ENCODE measurements at places on chromosomes 3 and 15.

DNA sequence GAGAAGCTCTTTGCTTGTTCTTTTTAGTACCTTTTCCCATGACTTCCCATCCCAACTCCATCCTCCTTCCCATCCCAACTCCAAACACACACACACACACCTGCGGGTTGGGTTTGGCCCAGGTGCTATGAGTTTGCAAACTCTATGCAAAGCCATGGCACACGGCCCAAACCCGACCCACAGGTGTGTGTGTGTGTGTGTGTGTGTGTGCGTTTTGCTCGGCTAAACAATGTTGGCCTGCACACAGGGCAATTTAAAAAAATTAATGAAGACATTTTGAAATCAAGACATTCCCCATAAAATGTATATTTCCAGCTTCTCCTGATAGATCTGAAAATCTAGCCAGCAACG lies 103.7 kb upstream of the TLE3 start:
- no peak for DNase-seq
- peaks cover 40% of the 10 kb centered on the region for H3K27me3 ChIP-seq
- no peak overlapping the region for H3K4me3 ChIP-seq
- no peaks in the 10 kb centered on the region for H3K36me3 ChIP-seq
- no peaks in the 10 kb centered on the region for H3K4me1 ChIP-seq

DNA sequence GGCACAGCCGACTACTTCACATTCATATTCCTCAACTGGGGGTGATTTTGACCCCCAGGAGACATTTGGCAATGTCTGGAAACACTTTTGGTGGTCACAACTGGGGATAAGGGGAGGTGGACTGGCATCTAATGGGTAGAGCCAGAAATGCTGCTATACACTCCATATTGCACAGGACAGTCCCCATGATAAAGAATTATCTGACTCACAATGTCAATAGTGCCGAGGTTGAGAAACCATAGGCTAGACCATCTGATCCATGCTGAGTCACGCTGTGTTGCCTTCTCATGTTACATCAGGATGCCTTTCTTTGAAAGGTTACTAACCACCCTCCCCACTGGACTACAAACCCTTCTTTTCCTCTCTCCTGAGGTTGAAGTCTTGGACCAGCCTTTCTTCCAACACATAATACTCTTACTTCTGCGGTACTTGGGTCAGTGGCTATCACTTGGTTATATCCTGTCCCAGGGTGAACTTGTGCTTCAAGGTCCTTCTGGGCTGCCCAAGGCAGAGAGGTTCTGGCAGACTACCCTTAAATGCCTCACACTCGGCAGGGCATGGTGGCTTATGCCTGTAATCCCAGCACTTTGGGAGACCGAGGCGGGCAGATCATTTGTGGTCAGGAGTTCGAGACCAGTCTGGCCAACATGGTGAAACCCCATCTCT lies 68.8 kb downstream of the CTNNB1 start:
- no peak overlapping the region for H3K27ac ChIP-seq
- peaks cover 4% of the 10 kb centered on the region for H3K36me3 ChIP-seq
- no peaks in the 10 kb centered on the region for H3K4me1 ChIP-seq
- DNase-seq = no peak

GRCh38 chr3:294096-294495 lies 97.5 kb downstream of the CHL1 start:
- no peak for DNase-seq
- H3K27me3 ChIP-seq = no peaks in the 10 kb centered on the region
- no peaks in the 10 kb centered on the region for H3K4me1 ChIP-seq

DNA sequence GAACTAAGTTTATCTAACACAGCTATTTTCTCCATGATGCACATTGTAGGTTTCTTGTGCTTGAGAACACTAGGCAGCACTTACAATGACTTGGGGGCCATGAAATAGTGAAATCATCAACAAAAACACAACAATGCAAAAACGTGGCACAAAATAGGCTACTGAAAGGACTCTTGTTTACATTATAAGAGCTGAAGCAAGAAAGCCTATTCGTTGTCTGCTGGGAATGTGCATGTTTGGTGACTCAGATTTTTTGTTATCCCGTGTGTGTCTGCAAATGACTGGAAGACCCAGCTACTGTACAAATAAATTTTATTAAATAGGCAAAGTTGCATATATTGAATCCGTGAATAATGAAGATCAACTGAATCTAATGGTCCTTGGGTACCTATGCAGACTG lies 85.0 kb downstream of the TCF12 start:
- H3K36me3 ChIP-seq = no peaks in the 10 kb centered on the region
- H3K4me3 ChIP-seq = no peak overlapping the region
- no peak for DNase-seq
- peaks cover 15% of the 10 kb centered on the region for H3K4me1 ChIP-seq
- H3K27ac ChIP-seq = no peak overlapping the region

- H3K4me1 ChIP-seq = peaks cover 3% of the 10 kb centered on the region
- no peak overlapping the region for H3K4me3 ChIP-seq
- peaks cover 20% of the 10 kb centered on the region for H3K27me3 ChIP-seq
- H3K36me3 ChIP-seq = peaks cover 7% of the 10 kb centered on the region
Observed at GRCh38 chr3:190116551-190117067, 4.1 kb downstream of the P3H2 start.

DNA sequence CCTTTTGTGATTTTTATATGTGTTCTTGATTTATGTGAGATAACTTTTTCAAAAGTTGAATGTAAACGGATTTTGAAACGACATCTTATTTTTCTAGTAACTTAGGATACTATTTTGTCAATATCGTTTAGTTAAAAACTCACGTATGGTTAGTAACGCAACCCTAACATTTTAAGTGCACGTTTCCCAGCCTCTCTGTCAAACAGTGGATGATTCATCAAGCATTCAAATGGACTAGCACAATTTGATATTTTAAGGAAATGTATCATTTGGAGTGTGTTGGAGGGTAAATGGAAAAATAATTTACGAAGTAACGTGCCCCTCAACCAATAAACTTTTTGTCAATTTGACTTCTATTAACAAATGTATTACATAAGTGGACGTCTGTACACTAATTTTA lies 23.3 kb downstream of the RTP3 start:
- no peak for DNase-seq
- H3K36me3 ChIP-seq = no peaks in the 10 kb centered on the region
- H3K4me1 ChIP-seq = peaks cover 4% of the 10 kb centered on the region
- no peak overlapping the region for H3K4me3 ChIP-seq
- no peak overlapping the region for H3K27ac ChIP-seq

GRCh38 chr15:99425657-99426301 lies 140.0 kb upstream of the MEF2A start:
- DNase-seq = no peak
- H3K27ac ChIP-seq = no peak overlapping the region
- H3K27me3 ChIP-seq = no peaks in the 10 kb centered on the region
- peaks cover 6% of the 10 kb centered on the region for H3K4me1 ChIP-seq

DNA sequence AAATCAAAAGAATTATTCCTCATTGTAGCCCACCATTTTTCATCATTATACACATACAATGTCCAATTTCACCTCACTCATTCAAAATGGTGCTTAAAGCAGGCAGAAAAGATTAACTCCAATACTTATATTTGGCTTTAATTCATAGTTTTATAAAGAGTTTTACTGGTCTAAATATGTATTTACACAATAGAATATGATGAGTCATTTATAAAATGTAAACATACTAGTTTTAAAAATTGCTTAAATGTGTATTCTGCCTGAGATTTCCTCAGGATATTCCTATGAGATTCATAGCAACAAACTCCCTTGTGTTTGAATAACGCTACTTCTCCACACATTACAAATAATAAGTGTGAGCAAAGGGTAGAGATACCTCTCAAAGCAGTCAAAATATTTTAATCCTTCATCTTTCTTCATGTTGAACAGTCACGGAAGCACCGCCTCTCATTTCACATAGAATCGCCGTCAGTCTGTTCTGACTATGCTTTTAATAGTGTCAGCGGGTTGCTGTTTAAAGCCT lies 75.7 kb upstream of the GBE1 start:
- no peak for DNase-seq
- no peaks in the 10 kb centered on the region for H3K27me3 ChIP-seq
- H3K4me1 ChIP-seq = no peaks in the 10 kb centered on the region
- no peak overlapping the region for H3K27ac ChIP-seq

DNA sequence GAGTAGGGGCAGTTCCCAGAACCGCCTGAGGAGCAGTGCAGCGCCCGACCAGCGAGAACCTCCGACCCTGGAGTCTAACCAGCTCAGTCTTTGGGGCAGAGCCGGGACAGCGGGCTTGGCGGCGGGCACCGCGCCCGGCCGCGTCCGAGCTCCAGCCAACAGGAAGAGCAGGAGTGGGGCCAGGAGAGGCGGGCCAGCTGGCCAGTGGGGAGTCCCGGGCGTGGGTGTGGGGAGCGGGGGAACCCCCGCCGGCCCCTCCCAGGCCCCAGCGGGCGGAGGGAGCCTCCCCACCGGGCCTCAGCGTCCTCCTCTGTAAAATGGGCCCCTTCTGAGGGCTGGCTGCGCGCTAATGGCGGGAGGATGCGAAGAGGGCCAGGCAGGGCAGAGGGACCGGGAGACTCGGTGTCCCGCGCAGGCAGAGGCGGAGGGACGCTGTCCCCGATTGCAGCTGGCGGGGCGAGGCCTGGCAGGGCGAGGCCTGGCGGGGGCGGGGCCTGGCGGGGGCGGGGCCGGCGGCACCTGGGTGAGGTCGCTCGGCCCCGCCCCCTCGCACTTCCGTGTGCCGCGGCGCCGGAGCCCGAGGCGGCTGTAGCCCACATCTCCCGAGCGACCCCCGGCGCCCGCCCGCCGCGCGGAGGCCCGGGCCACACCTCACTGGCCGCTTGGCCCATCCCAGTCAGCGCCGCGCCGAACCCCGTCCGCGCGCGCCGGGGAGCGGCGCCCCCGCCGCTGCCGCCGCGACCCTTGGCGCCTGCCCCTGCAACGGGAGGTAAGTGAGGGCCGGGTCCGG lies at the start of gene PRKCD:
TSS of gene PRKCD (plus strand) at position 550 of the 790 bp plus-strand sequence. CDS start 17,214 bp downstream, outside the sequence.
- peak within 1 kb of the TSS; percentile 90 for H3K4me3 ChIP-seq
- H3K36me3 ChIP-seq = no peaks in the 10 kb centered on the region
- H3K27me3 ChIP-seq = peaks cover 7% of the 10 kb centered on the region
- H3K4me1 ChIP-seq = peaks cover 20% of the 10 kb centered on the region
- DNase-seq = peak; percentile 83

GRCh38 chr3:59374818-59375211 lies 325.0 kb upstream of the CFAP20DC start:
- H3K27ac ChIP-seq = no peak overlapping the region
- DNase-seq = no peak
- peaks cover 16% of the 10 kb centered on the region for H3K27me3 ChIP-seq
- peak overlapping the region; percentile 13 for H3K4me3 ChIP-seq
- peaks cover 10% of the 10 kb centered on the region for H3K4me1 ChIP-seq

- H3K27me3 ChIP-seq = peaks cover 18% of the 10 kb centered on the region
- DNase-seq = no peak
- H3K27ac ChIP-seq = no peak overlapping the region
- peaks cover 24% of the 10 kb centered on the region for H3K4me1 ChIP-seq
- H3K36me3 ChIP-seq = peaks cover 23% of the 10 kb centered on the region
Observed at GRCh38 chr15:91369823-91370222, 269.8 kb downstream of the SV2B start.

DNA sequence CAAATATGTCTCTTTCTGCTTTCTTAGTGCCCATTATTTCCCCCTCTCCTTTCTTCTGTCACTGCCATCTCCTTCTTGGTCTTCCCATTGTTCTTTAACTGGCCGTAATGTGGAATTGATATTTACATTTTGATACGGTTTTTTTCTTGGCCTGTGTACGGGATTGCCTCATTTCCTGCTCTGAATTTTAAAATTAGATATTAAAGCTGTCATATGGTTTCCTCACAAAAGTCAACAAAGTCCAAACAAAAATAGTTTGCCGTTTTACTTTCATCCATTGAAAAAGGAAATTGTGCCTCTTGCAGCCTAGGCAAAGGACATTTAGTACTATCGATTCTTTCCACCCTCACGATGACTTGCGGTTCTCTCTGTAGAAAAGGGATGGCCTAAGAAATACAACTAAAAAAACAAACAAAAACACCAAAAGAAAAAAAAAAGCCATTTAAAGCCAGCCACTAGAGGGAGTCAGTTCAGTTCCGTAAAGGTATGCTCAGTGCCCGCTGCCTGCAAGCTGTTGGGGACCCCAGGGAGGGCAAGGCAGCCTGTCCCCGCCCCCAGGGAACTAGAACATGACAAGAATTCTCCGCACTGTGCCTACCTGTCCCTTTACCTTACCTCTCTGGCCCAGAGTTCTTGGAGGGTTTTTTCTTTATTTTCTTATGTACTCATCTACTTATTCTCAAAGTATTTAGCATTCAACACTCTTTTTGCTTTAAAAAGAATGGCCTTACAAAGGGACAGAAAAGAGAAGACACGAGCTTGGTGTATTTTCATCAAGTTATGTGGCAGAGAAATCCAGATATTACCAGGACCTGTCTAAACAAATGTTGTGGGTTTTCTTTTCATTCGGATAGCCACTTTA lies 30.0 kb upstream of the NR2E3 start:
- DNase-seq = no peak
- no peak overlapping the region for H3K4me3 ChIP-seq
- no peaks in the 10 kb centered on the region for H3K36me3 ChIP-seq
- peak overlapping the region; percentile 9 for H3K27ac ChIP-seq
- peaks cover 14% of the 10 kb centered on the region for H3K4me1 ChIP-seq
- peaks cover 10% of the 10 kb centered on the region for H3K27me3 ChIP-seq

GRCh38 chr3:133246773-133247172 lies 153.1 kb upstream of the BFSP2 start:
- H3K36me3 ChIP-seq = no peaks in the 10 kb centered on the region
- no peak for DNase-seq
- no peak overlapping the region for H3K4me3 ChIP-seq
- H3K4me1 ChIP-seq = no peaks in the 10 kb centered on the region
- H3K27me3 ChIP-seq = no peaks in the 10 kb centered on the region

- H3K4me1 ChIP-seq = peaks cover 6% of the 10 kb centered on the region
- no peaks in the 10 kb centered on the region for H3K36me3 ChIP-seq
- H3K27me3 ChIP-seq = no peaks in the 10 kb centered on the region
- DNase-seq = no peak
- H3K4me3 ChIP-seq = no peak overlapping the region
Observed at GRCh38 chr3:155495387-155495786, 201.9 kb upstream of the STRIT1 start.

GRCh38 chr15:60761505-60761845 lies 282.5 kb upstream of the ICE2 start:
- H3K36me3 ChIP-seq = no peaks in the 10 kb centered on the region
- H3K4me1 ChIP-seq = no peaks in the 10 kb centered on the region
- H3K27ac ChIP-seq = no peak overlapping the region

GRCh38 chr3:23312866-23313265 lies 109.7 kb downstream of the UBE2E2 start:
- H3K27ac ChIP-seq = no peak overlapping the region
- DNase-seq = no peak
- no peak overlapping the region for H3K4me3 ChIP-seq
- H3K27me3 ChIP-seq = peaks cover 6% of the 10 kb centered on the region
- H3K36me3 ChIP-seq = peaks cover 4% of the 10 kb centered on the region

- peaks cover 5% of the 10 kb centered on the region for H3K4me1 ChIP-seq
- no peak for DNase-seq
Observed at GRCh38 chr3:16148783-16149182, 25.7 kb upstream of the GALNT15 start.

DNA sequence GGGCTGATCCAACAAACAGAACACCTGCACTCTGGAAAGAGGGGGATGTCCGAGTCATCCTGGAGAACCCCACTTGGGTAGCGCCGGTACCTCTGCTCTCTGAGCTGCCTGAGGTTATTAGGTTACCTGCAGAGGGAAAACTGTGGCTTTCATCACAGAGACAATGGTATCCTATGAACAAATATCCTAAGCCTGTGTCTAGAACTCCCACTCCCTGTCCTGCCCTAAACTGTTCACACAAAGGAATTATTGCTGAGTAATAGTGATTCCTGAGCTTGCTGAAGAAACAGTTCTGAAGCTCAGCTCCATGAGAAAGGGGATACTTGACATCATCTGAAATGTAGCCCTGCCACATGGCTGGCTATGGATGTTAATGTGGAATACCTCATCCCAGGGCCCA lies 31.9 kb upstream of the WNT5A start:
- no peak overlapping the region for H3K4me3 ChIP-seq
- H3K27me3 ChIP-seq = peaks cover 2% of the 10 kb centered on the region
- H3K36me3 ChIP-seq = no peaks in the 10 kb centered on the region
- DNase-seq = no peak
- H3K4me1 ChIP-seq = no peaks in the 10 kb centered on the region

Measured in natural killer cell treated with Interleukin-12 subunit alpha and Interleukin-12 subunit beta and Interleukin-15 and Interleukin-18, amount 100 ng/mL, for 72 hours (primary cell).